ENCODE measurements at places on chromosomes 5 and 9.

- peak; percentile 85 for DNase-seq
Measured at GRCh38 chr9:935348-935965, 41.0 kb upstream of the DMRT3 start.

DNA sequence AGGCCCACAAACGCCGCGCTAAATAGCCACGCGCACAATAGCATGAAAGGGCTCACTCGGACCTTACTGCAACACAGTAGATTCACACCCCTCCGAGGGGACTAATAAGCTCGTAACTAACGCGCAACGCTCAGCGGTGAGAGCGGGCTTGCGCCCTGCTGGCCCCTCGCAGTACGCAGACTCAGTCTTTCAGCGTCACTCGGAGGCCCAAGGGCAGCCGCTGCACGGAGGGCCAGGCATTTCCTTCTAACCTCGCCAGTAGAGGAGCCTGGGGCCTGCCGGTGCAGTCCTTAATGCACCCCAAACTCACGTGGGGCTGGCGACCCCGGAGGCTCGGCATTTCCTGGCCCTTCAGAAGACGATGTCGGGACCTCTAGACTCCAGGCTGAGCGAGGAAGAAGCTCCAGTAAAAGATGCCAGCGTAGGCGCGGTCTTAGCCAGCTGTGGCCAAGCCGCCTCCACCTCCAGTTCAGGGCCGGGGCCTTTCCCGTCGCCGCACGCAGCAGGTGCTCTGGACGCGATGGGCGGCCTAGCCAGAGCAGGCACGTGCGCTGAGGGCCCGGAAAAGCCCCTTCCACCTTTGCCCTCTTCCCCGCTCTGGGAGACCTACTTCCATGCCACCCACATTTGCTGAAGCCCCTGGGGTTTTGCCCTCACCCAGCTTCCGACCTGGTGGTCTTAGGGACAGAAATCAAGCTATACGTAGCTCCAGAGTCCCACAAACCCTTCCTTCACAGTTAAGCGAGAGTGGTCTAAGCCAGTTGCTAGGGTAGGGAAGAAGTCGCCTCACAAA, 38.3 kb upstream of the TIFAB start:
- DNase-seq, result no peak

GRCh38 chr9:73049280-73049679, 96.4 kb upstream of the ALDH1A1 start:
- no peak for DNase-seq

DNA sequence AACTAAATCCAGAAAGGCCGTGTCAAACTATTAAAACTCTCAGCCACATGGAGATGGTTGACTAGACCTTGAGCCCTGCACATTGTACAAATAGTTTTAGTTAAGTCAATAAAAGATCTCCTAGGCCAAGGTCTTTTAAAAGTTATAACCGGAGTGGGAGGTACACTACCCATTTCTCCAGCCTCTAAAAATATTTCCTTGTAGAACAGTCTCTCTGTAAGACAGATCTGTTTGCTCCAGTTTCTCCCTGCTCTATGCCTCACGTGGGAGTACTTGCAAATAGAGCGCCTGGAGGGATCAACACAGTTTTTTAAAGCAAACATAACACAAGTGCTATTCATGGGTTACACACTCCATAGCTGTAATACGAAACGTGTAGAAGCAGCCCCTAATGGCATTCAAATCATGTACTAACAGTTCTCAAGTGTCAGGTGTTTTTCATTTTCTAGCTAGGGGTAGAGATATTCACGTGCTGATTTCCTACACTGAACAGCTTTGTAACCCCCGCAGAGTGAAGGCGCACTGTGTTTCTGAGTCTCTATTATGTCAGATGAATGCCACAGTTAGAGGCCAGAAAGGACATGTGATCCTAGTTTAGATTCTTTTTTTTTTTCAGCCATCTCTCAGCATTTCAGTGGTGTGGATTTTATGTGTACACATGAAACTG, 703.4 kb upstream of the GRAMD2B start:
- peak; percentile 90 for DNase-seq

DNA sequence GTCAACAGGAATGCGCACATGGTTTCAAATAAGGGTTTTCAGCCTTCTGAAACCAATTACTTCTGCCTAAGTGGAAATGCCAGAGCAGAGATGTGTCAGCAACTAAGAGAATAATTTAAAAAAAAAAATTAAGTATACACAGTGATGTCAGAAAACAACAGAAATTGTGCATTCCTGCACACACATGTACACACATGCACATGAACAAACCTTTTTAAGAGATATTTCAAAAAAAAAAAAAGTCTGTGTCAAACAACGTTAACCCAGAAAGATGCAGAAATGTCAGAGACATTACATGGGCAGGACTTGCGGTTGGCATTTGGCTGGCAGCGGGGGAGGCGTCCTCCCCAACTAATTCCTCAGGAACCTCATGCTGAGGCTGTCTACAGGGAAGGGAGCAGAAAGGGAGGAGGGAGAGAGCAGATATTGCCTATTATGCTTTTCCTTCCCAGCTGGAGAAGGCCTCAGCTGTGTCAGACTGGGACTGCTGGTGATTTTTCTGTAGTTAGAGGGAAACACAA, 536.9 kb upstream of the WWC1 start:
- peak; percentile 79 for DNase-seq

- DNase-seq, result peak; percentile 55
Measured at GRCh38 chr9:96057155-96057554, 181.7 kb downstream of the ERCC6L2 start.

Data from bronchial epithelial cell (primary cell).